ENCODE measurements at places on chromosomes 6 and 20.

GRCh38 chr20:64131406-64131805 lies 24.0 kb upstream of the NPBWR2 start:
- DNase-seq = peak; percentile 7

DNA sequence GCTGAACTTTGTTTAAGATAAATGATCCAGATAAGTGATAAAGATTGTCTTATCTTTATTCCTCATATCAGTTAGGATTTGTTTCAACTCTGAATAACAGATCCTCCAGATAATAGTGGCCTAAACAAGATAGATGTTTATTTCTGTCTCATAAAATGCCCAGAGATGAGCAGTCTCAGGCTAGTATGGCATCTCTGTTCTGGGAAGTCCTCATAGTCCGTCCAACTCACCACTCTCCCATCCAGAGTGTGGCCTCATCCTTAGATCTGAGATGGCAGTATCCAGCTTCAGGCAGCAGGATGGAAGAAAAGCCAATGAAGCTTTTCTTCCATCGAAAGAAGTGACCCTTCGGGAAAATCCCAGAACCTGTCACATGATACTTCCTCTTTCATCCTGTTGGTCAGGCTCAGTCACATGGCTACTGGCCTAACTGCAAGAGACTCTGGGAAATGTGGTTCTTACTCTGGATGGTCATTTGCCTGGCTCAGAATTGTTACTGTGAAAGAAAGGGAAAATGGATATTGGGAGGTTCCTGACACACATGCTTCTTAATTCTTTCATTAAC lies 29.4 kb upstream of the TAGAP start:
- DNase-seq = no peak

DNA sequence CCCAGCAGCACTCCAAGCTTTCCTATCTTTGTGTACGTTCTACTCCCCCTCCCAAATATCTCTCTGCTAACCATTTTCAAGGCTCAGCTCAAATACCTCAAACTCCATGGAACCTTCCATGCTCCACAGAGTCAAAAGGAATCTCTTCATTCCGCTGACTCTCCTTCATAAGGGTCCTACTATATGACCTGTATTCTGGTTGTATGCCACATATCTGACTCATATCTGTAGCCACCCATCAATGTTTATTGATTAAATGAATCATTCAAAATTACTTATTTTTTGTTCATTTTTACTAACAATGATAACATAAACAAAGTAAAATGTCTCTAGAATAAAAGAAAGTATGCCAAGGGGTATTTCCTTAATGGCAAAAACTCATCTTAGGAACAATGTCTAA lies 123.2 kb downstream of the ARHGAP18 start:
- no peak for DNase-seq

GRCh38 chr20:56433880-56434255 lies 21.8 kb downstream of the CASS4 start:
- no peak for DNase-seq

DNA sequence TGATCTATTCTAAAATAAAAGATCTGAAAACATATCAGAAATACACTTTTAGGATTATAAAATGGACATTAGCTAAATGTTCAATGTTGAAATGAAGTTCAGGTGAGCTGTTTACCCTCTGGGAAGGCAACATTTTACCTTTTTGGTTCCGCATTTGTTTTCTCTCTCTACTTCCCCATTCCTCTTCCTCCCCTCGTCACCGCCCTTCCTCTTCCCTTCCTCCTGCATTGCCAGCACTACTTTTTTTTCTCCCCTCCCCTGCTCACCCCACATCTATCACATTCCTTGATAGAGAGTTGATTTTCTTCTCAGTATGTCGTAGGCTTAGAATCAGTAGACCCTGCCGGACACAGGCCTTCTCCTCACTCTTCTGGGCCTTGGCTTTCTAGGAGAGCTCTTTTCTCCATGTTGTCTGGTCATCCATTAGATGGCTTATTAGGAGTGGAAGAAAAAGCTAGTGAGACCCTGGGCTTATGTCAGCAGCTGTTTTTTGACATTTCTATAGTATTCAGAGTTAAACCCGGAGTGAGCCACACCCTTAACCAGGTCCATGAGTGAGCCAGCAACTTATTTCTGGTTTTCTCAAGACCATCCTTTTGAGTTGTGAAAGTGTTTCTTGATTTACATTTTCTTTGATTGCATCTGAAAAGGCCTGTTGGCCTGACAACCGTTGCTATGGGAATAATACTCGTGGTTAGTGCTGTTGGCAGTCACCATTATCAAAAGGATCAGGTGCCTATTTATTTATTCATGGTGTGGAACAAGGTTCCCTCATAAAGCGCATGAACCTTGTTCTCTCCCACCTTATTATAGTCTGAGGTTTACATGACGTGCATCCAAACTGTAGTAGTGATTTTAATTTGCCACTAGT lies 90.9 kb downstream of the DTD1 start:
- DNase-seq = no peak

DNA sequence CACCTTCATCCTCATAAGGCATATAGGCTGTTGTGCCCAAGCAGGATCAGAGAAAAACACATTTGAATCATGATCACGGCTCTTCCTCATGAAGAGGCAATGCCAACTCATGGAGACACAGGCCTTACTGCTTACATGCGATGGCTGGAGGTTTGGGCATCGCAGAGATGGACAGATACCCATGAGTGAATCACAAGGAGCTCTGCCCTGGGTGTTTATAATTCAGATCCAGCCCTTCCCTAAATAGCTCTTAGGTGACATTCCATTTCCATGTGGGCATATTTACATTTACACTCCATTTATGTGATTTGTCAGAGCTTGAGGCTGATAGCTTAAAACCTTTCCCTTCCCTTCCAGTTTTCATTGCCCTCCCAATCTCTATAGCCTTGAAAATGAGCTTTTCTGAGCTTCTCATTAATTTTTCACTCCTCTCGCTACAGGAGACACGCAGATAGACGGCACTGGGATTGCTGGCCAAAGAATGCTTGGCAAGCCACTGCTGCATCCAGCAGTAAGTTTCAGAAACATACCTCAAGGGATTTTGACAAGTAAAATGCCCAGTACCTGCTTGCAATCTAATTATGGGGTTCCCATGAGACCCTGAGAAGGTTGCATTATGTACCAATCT lies 249.1 kb downstream of the TBC1D7 start:
- no peak for DNase-seq

DNA sequence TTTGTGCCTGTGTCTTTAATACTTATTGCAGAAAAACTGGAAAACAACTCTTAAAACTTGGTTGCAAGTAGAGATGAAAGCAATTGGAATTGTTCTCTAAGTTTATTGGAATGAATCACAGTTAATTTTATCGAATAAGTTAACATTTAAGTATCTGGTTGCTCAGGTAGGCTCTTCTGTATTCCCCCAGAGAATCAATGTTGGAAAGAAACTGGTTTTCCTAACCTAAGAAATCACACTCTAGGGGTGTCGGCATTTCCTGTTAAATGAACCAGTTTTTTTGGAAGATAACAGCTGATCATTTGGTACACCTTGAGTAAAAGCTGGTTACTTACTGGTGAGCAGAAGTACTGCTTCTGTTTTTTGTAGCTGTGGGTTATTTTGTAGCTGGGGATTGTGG lies 5.2 kb downstream of the TFAP2C start:
- no peak for DNase-seq

- peak; percentile 80 for DNase-seq
These were observed 18.4 kb upstream of the NUP153 start for GRCh38 chr6:17725083-17725482.

GRCh38 chr20:62545271-62545670 lies 69.5 kb upstream of the GATA5 start:
- DNase-seq = no peak

DNA sequence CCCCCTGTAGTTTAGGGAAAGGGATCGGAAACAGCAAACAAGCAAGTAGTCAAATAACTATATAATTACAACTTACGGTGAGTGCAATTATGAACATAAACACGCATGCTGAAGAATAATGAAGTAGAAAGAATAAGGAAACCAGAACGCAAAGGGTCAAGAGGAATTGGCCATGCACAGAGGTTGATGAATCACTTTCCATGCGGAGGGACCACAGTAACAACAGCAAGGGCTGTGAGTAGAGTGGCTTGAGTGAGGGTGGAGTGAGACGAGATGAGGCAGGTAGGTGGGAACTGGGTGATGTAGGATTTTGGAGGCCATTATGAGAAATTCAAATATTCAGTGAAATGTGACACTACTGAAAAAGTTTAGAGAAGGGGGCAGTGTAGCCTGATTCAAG lies 112.2 kb upstream of the LAMP5 start:
- no peak for DNase-seq

DNA sequence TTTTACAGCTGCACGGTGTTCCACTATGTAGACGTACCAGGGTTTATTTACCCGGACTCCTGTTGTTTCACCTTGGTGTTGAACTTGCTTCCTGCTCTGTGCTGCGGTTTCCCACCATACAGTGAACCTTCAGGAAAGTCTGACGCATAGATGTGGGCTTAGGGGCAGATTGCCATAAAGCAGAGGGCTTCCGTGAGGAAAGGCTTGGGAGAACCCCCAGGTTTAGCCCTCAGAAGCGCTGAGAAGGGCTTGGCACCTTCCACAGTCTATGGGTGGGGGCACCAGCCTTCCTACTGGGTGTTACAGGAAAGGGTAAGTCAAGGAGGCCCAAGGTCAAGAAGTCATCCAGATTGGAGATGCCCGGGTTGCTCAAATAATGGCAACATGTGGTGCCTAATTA lies 19.2 kb upstream of the MRPS18A start:
- DNase-seq = no peak

DNA sequence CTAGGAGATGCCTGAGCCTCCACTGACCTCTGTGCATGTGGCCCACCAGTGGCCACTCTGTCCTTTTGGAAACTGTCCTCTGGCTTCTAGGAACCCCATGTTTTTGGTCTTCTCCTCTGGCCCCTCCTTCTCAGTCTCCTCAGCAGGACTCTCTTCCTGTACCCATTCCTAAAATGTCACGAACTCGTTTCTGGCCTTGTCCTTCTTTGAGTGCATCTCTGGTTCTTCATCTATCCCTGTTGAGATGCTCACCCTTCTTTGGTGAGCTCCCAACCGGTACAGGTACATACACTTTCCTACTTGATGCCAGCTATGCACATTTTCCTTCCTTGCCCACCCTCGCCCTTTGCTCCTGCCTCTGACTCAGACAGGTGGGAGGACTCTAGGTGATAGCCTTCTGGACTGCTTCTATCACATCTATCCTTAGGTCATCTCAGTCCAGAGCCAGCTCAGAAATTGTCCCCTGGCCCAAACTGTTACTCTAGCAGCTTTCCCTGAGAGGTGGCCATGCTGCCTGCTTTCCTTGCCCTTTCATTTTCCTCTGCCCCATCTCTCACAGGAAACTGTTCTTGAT lies 14.8 kb upstream of the NNAT start:
- DNase-seq = no peak
